ENCODE measurements at places on chromosomes 11 and 22.

DNA sequence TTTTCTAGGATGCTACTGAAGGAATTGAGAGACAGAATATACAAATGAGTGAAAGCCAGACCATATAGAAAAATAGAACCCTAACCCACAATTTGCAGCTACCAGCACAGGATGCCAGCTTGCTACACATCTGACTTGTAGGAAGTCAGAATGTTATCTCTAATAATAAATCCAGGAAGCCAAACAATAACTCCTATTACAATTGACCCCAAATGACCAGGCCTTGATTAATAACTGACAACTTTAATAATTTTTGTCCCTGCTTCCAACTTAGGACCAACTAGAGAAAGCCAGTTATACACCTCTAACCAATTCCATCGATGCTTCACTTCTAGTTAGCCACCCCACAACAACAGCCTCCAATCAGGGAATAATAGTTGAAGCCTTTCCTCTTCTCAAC lies 193.4 kb downstream of the CASP12 start:
- DNase-seq, result no peak

DNA sequence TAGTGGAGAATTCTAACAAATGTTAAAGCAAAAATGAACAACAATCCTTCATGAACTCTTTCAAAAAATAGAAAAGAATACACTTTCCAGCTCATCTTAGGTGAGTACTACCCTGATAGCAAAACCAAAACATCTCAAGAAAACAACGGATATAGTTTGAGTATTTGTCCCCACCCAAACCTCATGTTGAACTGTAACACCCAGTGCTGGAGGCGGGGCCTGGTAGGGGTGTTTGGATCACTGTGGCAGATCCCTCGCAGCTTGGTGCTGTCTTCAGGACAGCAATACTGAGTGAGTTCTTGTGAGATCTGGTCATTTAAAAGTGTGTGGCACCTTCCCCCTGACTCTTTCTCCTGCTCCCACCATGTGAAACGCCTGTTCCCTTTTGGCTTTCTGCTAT lies 27.0 kb downstream of the NCAPD3 start:
- no peak for DNase-seq

- no peak for DNase-seq
These were observed 334.5 kb downstream of the TTC28 start for GRCh38 chr22:28344918-28345703.

DNA sequence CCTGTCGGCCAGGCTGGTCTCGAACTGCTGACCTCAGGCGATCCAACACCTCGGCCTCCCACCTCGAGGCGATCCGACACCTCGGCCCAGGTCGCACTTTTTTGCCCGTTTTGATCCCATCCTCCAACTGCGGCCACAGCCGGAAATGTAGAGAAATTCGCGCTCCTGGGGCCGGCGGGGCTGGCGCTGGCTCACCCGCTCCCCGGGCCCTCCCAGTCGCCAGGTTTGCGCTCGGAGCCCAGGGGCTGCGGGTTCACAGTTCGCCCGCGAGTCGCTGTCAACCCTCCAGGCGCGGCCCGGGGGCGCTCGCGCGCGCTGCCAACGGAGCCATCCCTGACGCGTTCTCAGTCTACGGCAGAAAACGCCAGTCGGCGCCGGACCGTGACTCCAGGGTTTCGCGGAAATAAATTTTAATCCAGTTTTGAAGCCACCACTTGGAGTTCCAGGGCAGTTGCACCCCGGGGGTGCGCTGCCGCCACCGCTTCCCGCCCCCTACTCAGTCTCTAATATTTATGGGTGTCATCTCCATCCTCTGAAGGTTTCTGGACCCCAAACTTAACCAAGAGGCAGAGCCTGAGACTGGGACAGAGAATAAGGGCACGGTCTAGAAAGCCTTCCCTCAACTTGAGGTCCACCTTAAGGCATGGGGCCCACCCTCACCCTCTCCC lies 1.5 kb upstream of the KLHDC7B start:
- peak; percentile 89 for DNase-seq

Data from activated CD4-positive, alpha-beta T cell treated with anti-CD3 and anti-CD28 coated beads, Interleukin-2, Interleukin-4, amounts not matched to agents 100 ng/mL and 50 ng/mL, durations not matched to agents 16 hours and 8 hours (primary cell).